Gastrocnemius medialis (tissue), 4 donors: ENCODE measurements at places on chromosomes 11 and 22. TPM values are rescaled to one million over a fixed set of nuclear protein-coding genes. Genes with fewer than 3 reads are reported as not detected.

- H3K27me3 ChIP-seq: no peaks in the 10 kb centered on the region
- no peak overlapping the region for H3K4me3 ChIP-seq
- no peaks in the 10 kb centered on the region for H3K4me1 ChIP-seq
- no peak overlapping the region for H3K27ac ChIP-seq
These were observed 97.4 kb downstream of the NTM start for GRCh38 chr11:131467645-131468394.

Gene FAM83F
- 0.07 TPM for total RNA-seq

DNA sequence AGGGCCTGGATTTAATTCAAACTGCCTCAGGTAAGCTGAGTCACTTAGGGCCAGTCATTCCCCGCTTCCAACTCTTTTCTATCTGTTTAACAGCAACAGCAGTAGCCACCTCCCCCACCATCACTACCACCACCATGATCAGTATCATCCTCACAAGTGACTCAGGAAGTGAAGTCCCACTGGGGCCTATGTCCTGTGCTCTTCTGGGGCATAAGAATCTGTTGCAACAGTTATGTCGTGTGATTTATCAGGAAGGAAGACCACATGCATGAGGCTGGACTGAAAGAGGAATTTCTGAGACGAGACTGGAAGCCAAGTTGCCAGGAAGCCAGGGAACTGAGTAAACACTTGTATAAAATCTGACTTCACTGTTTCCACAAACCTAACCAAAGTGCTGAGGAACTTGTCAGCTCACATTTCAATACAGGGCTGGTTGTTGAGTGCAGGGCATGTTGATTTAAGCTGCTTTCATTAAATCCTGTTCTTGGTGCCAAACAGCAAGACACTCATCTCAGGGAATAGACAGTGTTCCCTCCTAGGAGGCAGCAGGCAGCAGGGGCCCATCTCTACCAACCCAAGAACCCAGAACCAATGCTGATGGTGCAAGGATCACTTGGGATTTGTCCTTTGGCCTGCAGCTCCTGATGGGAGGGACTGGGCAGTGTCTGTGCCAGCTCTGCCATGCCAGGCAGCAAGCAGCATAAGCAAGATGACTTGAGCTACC is 226.7 kb upstream of the NARS2 start:
- no peaks in the 10 kb centered on the region for H3K27me3 ChIP-seq
- H3K4me3 ChIP-seq: no peak overlapping the region
- peak overlapping the region; percentile 51 for H3K27ac ChIP-seq

- no peaks in the 10 kb centered on the region for H3K36me3 ChIP-seq
- peaks cover 38% of the 10 kb centered on the region for H3K4me1 ChIP-seq
- H3K27ac ChIP-seq: no peak overlapping the region
These were observed 8.9 kb downstream of the RDX start for GRCh38 chr11:110287537-110287936.

GRCh38 chr11:8533332-8533731 is 60.7 kb downstream of the STK33 start:
- DNase-seq: no peak
- H3K4me3 ChIP-seq: no peak overlapping the region
- no peaks in the 10 kb centered on the region for H3K36me3 ChIP-seq
- no peaks in the 10 kb centered on the region for H3K4me1 ChIP-seq

DNA sequence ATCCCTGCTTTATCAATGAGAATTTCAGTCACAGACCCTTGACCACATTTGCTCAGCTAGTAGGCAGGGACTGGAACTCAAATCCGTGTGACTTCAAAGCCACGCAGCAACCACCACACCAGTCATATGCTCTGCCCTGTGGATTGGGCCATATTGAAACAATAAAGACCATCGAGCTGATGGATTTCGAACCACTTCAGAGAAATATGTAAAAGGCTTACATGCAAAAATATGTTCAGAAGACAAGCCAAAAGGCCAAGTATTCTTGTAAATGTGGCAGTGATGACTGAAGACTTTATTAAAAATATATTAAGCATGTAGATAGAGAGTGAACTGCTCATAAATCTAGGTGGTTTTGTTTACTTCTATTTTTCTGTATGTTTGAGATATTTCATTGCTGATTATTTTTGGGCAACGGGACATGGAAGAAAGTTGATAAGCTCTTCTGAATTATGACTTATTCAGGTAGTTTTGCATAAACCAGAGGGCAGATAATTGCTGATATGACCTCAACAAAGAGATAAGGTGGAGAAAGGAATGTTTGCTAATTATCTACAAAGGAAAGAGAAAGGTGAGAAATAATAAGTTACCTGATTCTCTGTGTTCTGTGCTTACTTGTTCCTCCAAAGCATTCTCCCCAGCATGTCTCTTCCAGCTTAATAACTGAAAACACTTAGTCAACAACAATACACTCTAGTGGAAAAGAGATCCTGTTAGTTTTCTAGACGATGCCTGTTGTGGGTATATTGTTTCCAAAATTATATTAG is 99.4 kb downstream of the PDHX start:
- H3K27ac ChIP-seq: no peak overlapping the region
- DNase-seq: no peak
- no peaks in the 10 kb centered on the region for H3K36me3 ChIP-seq
- no peaks in the 10 kb centered on the region for H3K27me3 ChIP-seq

DNA sequence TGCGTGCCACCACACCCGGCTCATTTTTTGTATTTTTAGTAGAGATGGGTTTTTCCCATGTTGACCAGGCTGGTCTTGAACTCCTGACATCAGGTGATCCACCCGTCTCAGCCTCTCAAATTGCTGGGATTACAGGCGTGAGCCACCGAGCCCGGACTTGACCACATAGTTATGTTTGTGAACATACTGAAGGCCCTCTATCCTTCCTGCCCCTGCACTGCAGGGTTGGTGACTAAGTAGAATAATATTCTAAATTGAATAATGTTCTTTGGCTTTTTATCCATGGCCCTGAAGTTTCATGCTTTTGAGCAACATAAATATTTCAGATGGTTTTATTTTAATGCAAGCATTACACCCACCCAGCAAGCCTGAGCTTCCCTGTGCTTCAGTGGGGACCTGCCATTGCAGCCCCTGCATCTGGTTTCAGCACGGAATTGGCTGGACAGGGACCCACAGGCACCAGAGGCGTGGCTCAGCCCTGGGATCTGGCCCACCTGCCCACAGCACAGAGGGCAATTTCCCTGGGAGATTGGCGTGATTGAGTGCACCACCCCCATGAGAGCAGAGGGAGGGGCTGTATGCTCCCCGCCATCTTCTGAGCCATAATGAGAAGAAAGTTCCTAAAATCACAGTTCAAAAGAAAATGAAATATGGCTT is 460.5 kb downstream of the BRD1 start:
- no peak overlapping the region for H3K27ac ChIP-seq
- no peak for DNase-seq
- peaks cover 8% of the 10 kb centered on the region for H3K27me3 ChIP-seq
- H3K4me1 ChIP-seq: no peaks in the 10 kb centered on the region
- no peaks in the 10 kb centered on the region for H3K36me3 ChIP-seq

- no peak for DNase-seq
- no peak overlapping the region for H3K27ac ChIP-seq
- H3K27me3 ChIP-seq: no peaks in the 10 kb centered on the region
- no peak overlapping the region for H3K4me3 ChIP-seq
These were observed 84.1 kb downstream of the PDE3B start for GRCh38 chr11:14727746-14728145.

- H3K4me1 ChIP-seq: no peaks in the 10 kb centered on the region
- H3K36me3 ChIP-seq: no peaks in the 10 kb centered on the region
- DNase-seq: no peak
These were observed 62.4 kb upstream of the BMAL1 start for GRCh38 chr11:13215149-13215548.

DNA sequence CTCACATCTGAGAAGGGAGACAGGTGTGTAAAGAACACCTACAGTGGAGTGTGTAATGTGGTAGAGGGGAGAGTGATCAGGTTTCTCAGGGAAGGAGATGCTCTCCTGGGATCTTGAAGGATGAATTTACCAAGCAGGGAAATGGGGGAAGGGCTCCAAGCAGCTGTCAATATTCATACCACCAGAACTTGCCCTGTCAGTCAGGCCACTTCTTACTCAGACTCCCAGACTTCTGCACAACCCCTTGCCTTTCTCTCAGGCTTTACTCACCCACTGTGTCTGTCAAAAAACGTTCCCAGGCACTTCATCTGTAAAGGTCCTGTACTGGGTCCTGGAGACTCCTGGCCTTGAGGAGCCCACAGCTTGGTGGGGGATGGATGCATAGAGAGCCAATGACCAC is 14.0 kb upstream of the FCHSD2 start:
- H3K27me3 ChIP-seq: no peaks in the 10 kb centered on the region
- DNase-seq: peak; percentile 6
- H3K36me3 ChIP-seq: no peaks in the 10 kb centered on the region
- H3K4me1 ChIP-seq: peaks cover 51% of the 10 kb centered on the region
- no peak overlapping the region for H3K27ac ChIP-seq
- H3K4me3 ChIP-seq: no peak overlapping the region

- DNase-seq: no peak
- no peaks in the 10 kb centered on the region for H3K27me3 ChIP-seq
- H3K4me3 ChIP-seq: no peak within 1 kb of the TSS
- no peaks in the 10 kb centered on the region for H3K4me1 ChIP-seq
These were observed at the start of gene GRAP2 for GRCh38 chr22:39900306-39901227. GRAP2 (plus strand) TSS chr22:39901084; CDS start chr22:39947107, 46,023 bp downstream.

DNA sequence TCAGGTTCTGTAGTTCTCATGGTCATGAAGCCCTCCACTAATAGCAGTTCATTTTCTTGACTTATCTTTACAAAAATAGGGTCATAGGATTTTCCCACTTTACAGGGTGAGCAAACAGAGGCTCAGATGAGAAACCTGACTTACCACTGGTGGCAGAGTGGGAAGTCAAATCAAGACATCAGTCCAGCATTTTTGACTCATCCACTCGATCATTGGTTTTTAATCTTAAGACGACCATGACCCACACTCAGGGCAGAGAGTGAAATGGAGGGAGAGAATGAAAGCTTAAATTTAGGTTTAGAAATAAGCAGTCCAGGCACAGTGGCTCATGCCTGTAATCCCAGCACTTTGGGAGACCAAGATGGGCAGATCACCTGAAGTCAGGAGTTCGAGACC is 42.1 kb downstream of the RTL6 start:
- no peak overlapping the region for H3K27ac ChIP-seq
- no peaks in the 10 kb centered on the region for H3K27me3 ChIP-seq
- no peak for DNase-seq

Gene CCDC81
- total RNA-seq: 0.22 TPM

Gene C11orf91
- not detected for total RNA-seq

Gene PLAAT2
- not detected for total RNA-seq

- no peaks in the 10 kb centered on the region for H3K4me1 ChIP-seq
- no peaks in the 10 kb centered on the region for H3K36me3 ChIP-seq
- no peaks in the 10 kb centered on the region for H3K27me3 ChIP-seq
- DNase-seq: no peak
These were observed 380.6 kb downstream of the CTTN start for GRCh38 chr11:70778883-70779282.

- no peak overlapping the region for H3K4me3 ChIP-seq
- peak overlapping the region; percentile 85 for H3K27ac ChIP-seq
- H3K27me3 ChIP-seq: no peaks in the 10 kb centered on the region
- no peak for DNase-seq
- peaks cover 27% of the 10 kb centered on the region for H3K4me1 ChIP-seq
- no peaks in the 10 kb centered on the region for H3K36me3 ChIP-seq
These were observed 29.4 kb upstream of the SLN start for GRCh38 chr11:107741044-107741823.

DNA sequence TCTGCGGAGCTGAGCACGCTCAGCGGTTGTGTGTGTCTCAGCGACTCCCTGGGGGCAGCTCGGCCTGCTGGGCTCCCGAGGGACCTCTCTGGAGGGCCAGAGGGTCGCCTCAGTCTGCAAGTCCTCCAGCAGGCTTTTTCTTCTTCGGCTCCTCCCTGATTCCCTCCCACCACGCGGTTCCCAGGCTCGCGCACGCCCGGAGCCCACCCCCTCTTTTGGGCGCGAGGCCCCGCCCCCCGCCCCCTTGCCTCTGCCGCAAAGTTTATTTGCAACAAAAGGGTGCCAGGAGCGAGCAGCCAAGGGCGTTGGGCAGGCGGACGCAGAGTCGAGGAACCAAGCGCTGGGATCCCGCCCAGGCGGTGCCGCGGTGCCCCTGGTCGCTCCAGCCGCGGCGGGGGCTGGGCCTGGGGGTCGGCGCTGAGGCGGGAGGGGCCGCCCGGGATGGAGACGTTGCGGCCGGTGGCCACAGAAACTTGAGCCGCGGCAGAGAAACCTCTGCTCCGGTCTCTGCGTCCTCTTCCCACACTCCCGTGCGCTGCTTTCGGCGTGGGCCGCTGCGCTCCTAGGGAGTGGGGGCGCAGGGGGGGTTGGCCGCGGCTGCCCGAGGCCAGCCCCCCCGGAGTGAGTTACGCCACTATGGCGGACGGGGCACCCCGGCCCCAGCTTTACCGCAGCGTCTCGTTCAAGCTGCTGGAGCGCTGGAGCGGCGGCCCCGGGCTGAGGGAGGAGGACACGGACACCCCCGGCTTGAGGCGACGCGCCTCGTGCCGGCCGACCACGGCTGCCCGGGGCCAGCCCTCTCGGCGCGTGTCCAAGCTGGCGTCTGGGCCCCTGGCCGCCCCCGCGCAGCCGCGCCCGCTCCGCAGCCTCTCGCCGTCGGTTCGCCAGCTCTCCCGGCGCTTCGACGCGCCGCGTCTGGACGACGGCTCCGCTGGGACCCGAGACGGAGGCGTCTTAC is at the start of gene ARHGEF17:
TSS of gene ARHGEF17 (plus strand) at position 274 of the 958 bp plus-strand sequence. CDS start at position 637, 363 bp downstream.
- H3K27me3 ChIP-seq: no peaks in the 10 kb centered on the region
- DNase-seq: peak; percentile 27
- H3K36me3 ChIP-seq: no peaks in the 10 kb centered on the region
- peaks cover 4% of the 10 kb centered on the region for H3K4me1 ChIP-seq

DNA sequence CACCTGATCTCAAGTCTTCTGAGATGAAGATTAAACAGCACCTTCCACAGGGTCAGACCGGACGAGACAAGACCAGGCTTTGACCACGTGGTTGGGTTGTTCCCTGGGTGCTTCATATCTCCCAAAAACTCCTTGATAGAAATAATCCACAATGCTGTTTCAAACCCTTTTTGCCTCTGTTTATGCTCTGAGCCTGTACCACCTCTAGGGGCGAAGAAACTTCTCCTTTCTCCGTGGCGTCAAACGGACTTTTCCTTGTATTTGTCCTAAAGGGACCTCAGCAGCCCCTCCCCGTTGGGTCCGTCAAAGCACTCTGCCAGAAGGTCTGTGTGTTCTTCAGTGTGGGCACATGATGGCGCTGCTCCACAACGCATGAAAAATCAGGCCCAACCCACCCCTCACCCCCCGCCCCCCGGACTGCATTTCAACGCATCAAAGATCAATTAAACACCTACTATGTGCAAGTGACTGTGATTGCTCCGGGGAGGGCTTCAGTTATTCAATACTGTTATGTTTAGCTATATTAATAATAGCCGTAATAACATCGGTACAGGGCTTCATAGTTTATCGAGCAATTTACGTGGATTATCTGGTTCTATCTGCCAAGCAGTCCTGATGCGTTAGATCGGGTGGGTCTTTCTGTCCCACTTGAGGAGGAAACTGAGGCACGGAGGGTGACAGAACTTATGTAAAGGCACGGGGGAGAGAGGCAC is 17.3 kb upstream of the EIF3D start:
- no peak overlapping the region for H3K4me3 ChIP-seq
- peaks cover 6% of the 10 kb centered on the region for H3K27me3 ChIP-seq
- H3K4me1 ChIP-seq: no peaks in the 10 kb centered on the region
- H3K36me3 ChIP-seq: no peaks in the 10 kb centered on the region
- no peak overlapping the region for H3K27ac ChIP-seq
- no peak for DNase-seq

- H3K4me3 ChIP-seq: peak within 1 kb of the TSS; percentile 88
- H3K27me3 ChIP-seq: no peaks in the 10 kb centered on the region
- H3K27ac ChIP-seq: peak within 1 kb of the TSS; percentile 96
- peaks cover 42% of the 10 kb centered on the region for H3K4me1 ChIP-seq
- H3K36me3 ChIP-seq: no peaks in the 10 kb centered on the region
These were observed at the start of gene AASDHPPT for GRCh38 chr11:106077609-106078455. AASDHPPT (plus strand) TSS chr11:106077662; CDS start chr11:106077711, 49 bp downstream.

Gene TMA7B
- total RNA-seq: not detected

GRCh38 chr22:40050258-40050657 is 55.5 kb downstream of the FAM83F start:
- H3K27ac ChIP-seq: no peak overlapping the region
- no peaks in the 10 kb centered on the region for H3K27me3 ChIP-seq
- no peaks in the 10 kb centered on the region for H3K36me3 ChIP-seq
